ENCODE measurements at places on chromosomes 3 and 15.

- no peak for ATAC-seq
These were observed 166.0 kb downstream of the FMN1 start for GRCh38 chr15:33028495-33028894.

GRCh38 chr3:39232859-39233258, 40.5 kb upstream of the XIRP1 start:
- no peak for ATAC-seq

DNA sequence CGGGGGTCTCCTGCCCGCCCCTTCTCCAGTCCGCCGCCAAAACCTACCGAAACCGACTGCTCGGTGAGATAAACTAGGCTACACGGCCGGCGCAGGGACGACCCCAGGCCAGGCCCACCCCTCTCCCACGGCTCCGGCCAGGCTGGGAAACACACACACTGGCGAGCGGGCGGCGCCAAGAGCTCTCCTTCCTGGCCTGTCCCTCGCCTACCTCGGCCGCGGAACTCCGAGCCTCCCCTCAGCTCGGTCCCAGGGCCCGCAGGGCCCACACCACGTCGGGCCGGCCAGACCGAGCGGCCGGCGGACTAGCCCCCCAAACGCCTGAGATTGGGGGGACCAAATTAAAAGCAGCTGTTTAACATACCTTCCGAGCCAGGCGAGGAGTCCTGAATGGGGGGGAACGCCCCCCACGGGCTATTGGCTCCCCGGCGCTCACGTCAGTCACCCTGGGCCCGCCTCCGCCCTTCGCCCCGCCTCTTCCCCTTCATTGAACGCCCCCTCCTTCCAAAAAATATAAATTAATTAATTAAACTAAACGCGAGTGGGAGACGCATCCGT, 4.0 kb upstream of the SIN3A start:
- peak; percentile 21 for ATAC-seq

DNA sequence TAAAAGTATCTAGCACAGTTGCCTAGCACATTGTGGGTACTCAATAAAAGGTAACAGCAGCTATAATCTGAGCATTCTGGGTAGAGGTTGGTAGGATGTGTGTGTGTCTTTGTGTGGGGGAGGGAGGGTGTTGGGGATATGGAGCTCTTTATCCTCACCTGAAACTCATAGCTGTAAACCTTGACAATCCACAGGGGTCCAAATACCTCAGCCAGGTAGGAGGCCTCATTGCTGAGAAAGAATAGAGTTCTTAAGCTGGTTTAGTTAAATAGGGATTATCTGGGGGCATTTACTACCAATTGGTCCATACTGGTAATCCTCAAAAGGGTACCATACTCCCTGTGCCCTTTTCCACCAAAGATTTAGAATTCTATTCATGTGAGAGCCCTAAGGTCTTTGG, 3.9 kb downstream of the SERF2 start:
- ATAC-seq: no peak

DNA sequence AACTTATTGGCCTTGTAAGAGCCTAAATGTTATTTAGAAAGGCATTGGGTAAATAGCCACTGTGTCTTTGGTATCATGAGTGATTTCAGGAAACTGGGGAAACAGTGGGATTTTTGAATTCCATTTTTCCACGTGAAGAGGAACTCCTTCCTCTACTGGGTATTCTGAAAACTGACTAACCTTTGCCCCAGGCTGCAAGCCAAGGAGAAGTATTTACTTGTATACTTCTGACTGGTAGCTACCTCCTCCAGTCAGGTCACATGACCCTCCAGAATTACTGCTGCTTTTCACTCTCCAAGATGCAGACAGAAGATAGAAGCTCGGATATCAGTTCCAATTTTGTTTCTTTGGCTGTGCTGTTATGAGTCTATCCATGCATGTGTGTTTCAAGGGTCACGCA, 50.9 kb upstream of the MAP3K13 start:
- no peak for ATAC-seq

DNA sequence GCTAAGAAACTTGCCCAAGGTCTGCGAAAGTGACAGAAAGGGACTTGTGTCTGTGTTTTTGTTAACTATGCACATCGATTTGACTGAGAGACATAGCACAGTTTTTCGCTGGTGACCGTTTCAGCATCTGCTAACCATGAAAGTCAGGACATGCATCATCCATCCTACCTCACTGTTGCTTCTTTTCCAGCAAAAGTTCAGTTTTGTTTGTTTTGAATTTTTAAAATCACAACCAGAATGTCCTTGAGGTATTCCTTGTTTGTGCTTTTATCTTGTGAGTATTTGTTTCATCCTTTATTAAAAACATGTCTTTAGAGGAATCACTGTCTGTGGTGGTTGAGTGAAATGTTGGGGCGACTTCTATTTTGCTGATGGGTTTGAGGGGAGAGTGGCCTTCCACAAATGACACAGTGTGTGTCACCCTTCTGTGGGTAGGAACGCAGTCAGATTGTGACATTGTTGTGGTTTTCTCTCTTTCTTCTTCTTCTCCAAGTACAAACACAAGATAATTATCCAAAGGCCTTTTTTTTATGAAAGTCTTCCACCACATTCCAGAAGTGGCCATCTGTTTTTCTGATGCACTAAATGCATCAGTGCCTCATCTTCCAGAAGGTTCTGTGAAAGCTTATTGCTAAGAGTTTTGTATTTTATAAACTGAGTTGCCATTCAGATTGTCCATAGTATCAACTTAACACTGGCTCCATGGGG, 214.4 kb upstream of the NR2E3 start:
- ATAC-seq: peak; percentile 62

DNA sequence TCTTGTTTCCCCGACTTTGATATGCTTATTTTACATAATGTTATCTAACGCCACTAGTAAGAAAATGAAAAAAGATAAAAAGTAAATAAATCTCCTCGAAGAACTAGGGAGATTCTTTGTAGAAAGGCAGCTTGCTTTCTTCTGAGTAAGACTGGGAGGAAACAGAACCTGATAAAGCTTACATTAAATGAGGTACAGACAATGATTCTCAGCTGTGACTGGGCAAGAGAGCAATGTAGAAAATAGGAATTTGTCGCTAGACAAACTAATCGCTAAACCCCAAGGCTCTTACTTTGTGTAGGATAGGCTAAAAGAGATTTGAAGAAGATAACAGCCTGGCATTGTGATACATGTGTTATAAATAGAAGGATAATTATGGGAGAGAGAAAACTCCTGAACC, 919.0 kb upstream of the ALCAM start:
- ATAC-seq: no peak

DNA sequence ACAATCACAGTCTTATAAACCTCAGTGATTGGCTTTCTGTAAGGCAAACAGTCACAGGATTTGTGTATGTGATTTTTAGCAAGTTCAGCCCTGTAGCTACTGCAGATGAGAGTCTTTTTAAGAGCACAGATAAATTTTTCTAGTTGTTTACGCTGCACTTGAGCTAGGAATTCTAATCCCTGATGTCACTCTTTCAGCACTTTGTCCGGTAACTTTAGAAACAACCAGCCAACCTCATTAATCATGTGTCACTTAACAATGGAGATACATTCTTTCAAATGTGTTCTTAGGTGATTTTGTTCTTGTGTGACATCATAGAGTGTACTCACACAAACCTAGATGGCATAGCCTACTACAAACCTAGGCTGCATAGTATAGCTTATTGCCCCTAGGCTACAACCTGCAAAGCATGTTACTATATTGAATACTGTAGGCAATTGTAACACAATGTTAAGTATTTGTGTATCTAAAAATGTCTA, 36.8 kb upstream of the GOLGA6L2 start:
- no peak for ATAC-seq

DNA sequence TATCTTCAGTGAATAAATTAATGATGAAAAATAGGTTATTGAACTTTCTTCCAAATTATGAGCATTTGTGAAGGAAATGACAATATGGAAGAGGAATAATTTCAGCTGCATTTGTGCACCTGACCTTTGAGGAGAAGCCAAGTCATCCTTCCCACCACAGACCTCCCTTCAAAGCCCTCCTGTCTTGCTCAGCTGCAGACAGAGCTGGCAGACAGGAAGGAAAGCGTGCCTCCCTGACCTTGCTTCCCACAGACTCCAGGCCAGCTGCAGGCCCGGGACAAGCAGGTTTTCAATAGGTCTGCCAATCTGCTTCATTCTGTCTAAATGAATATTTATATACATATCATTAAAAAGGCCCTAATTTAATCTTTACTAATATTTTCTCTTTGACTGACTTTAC, 152.9 kb upstream of the RBMS3 start:
- no peak for ATAC-seq

DNA sequence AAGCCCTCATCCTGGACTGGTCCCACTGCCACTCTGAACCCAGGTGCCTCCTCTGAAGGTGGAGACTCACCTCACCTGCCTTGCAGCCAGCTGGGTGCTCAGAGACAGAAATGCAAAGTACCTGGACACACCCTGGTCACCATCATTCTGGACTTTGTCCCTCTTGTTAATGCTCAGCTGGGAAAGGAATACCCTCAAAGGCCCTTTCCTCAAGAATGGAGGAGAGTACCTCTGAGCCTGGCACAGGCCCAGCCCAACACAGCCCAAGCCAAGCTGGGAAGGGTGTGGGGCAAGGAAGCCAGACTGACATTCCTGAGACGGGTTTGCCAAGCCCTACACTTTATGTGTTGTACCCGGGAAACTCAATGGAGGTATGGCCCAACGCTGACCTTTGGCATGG, 983 bp upstream of the ALAS1 start:
- ATAC-seq: no peak

- no peak for ATAC-seq
These were observed 390.8 kb upstream of the ZNF385D start for GRCh38 chr3:22141769-22142168.

- ATAC-seq: no peak
These were observed 219.9 kb downstream of the GAP43 start for GRCh38 chr3:115843206-115843605.

DNA sequence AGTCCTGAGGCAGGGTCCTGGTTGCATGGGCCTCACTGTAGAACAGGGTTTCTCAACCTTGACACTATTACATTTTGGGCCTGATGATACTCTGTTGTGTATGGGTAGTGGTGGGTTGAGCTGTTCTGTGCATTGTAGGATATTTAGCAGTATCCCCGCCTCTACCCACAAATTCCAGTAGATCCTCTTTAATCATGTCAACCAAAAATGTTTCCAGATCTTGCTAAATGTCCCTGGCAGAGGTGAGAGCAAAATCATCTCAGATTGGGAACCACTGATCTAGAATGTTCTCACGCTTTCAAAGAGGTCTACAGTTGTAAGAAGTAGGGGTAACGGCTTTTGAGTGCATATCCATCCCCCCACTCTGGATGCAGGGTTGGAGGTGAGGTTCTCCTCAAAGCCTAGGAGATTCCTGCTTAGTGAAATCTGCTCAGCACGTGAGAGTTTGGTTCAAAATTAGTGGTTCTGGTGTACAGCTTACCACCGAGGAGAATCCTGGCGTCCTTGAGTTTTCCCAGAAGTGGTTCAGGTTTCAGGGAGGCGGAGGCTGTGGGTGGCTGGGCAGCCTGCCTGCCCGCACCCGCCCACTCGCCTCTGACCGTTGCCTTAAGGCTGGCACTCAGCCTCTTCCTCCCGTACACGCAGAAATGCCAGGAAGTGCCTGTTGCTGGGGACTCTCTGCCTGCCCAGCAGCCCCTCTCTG, 5.3 kb downstream of the ACVR2B start:
- ATAC-seq: peak; percentile 69

DNA sequence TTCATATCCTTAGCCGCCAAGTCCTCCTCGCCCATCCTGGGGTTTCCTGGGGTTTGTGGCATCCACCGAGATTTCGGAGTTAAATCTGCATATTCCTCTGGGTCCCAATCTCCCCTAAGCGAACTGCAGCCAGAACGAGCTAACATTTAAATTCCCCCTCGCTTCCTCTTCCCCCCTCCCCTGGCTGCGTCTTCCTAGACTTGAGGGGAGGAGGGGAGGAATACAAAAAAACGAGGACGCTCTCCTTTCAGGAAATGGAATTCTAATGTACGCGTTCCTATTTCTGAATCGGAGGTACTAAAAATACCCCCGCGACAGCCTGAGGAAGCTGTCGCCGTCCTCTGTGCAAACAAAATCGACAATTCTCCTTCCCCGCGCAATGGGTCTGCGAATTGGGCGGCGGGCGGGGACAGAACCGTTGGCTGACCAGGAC, 5.6 kb downstream of the FEZF2 start:
- ATAC-seq: no peak

DNA sequence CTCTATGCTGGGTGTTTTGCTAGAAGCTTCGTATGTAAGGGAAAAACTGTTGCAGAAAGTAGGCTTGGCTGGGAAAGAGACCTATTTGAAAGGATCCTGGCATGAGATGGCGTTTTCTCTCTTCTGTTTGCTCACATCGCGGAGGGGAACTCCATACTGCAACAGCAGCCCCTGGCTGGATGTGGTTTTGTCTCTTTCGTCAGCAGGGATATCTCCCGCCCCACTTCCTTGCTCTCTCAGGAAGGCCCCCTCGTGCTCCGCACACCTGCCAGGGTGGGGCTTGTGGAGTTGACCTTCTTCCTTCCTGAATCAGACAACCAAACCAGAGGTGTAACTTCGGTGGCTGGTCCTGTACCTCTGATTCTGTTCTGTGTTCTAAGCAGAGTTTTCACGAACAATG, 26.4 kb upstream of the MYZAP start:
- no peak for ATAC-seq

All from SK-N-SH treated with all-trans-retinoic acid at 6 μM for 48 hours (cell line).